ENCODE measurements at places on chromosomes 5 and 9.

DNA sequence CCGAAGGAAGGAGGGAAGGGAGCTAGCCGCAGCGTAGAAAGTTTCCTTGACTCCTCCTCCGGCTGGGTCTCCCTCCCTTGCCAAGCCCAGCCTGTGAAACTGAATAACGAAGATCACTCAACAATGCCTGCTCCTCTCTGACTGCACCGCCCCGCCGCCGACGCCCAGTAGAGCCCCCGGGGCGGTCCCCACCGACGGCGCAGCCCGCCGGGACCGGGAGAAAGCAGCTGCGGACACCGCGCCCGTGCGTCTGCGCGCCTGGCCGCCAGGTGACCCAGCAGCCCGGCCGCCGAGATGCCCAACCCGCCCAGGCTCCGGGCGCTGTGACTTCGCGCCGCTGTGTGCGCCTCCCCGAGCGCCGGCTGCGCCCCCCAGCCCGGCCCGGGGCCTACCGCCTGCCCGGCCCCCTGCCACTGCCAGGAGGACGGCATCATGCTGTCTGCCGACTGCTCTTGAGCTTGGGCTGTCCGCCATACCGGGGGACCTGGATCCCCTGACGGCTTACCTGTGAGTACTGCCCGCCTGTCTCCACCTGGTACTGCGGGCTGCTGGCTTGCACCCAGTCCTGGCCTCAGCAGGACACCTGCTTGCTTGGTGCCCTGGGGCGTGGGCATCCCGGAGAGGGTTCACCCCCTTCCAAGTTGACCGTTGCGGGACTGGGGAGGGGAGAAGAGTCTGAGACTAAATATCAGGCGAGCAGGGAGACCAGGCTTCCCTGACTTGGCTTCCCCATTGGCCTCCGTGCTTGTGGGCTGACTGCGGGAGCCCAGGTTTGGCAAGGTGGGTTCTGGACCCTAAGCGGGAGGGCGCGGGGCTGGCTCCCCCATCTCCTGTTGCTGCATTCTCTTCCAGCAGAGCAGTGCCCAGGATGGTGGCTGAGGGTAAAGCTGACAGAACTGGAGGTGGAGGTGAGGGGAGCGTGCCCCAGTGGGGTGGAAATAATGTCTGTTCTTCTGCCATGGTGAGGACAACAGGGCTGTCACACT lies 26.2 kb upstream of the SPTLC1 start:
- DNase-seq = no peak

DNA sequence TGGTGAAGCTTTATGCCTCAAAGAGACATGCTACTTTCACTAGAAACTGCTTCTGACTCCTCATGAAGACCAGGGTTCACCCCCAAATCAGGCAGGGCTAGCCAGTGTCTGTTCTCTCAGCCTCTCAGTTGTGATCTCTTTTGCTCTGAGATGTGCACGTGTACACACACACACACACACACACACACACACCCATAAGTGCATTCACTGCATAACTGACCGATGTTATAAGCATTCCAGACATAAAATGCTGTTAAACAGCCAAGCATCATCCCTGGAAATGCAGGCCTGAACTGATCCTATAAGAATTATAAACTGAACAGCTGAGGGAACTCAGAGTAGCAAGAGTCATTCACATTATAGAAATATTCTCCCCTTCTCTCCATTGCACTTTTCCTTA lies 85.0 kb downstream of the FSTL4 start:
- no peak for DNase-seq

DNA sequence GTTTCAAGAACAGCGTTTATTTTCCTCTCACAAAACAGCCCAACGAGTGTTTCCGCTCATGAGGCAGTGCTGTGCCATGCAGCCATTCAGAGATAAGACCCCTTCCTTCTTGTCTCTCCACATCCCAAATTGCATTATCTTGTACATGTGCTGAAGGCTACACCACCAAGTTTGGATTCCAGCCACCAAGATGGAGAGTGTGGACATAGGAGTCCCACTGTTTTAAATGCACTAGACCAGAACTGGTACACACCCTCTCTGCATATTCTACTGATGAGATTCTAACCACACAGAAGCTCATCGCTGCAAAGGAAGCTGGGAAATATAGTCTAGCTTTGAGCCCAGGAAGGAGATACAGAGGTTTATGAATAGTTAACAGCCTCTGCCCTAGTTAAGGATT lies 509.4 kb downstream of the NFIB start:
- DNase-seq = no peak

GRCh38 chr5:6215891-6216290 lies 162.5 kb downstream of the MED10 start:
- DNase-seq = no peak

GRCh38 chr9:88322906-88323566 lies 65.2 kb upstream of the SPIN1 start:
- DNase-seq = no peak

DNA sequence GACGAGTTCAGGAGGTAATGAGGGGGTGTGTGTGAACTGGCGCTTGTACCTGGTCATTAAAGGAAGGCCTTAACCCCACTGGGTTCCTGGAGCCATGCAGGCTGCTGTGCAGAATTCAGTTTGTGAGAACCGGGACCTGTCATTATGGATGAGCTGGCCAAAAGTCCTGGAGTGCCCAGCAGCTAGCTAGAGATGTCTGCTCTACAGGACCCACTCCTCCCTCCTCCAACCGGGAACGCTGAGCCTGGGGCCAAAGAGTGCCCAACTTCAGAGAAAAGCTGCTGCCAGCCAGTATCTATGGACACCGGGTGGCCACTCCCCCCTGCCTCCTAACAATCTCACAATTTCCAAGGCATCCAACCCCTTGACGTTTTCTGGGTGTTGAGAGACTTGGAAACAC lies 1.2 kb downstream of the ENTREP1 start:
- no peak for DNase-seq

- DNase-seq = no peak
These were observed 1535.3 kb downstream of the EFNA5 start for GRCh38 chr5:106135473-106135872.

GRCh38 chr5:173697931-173698579 lies 81.6 kb upstream of the BOD1 start:
- no peak for DNase-seq

DNA sequence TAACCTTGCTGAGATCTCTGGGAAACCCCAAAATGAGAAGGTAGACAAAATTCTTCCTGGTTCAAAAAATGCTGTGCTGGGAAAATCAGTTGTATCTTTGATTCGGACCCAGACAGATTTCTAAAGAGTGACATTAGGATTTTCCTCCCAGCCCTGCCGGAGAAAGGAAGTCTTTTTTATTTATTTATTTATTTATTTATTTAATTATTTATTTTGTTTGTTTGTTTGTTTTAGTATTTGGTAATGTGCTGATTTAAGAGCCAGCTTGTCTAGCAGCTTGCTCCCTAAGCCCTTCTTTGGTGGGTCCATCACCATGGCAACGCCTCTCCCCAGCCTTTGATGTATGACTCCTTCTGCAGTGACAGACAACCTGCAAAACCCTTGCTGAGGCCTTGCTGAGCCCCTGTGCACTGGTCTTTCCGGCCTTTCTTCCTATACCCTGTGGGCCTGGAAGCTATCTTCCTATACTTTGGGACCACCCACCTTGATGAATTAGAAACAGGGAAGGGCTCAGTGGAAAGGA lies 60.6 kb upstream of the AFAP1L1 start:
- no peak for DNase-seq

DNA sequence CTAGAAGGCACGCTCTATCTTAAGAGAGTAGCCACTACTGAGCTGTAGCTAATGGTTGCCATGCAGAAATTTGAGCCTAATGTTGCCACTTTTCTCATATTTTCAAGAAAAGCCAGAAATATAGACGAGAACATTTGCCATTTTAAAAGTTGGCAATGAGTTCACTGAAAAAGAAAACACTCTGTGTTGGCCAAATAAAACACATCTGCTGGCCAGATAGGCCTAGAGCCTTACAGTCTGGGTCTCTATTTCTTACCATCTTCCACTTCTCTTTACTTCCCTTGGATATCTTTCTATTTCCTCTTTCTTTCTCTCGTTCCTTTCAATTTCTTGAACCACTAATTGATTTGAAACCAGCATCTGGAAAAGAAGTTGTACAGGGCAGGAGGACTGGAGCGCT lies 36.6 kb upstream of the VCAN start:
- no peak for DNase-seq

- no peak for DNase-seq
These were observed 10.4 kb upstream of the C5orf63 start for GRCh38 chr5:127083711-127084110.

DNA sequence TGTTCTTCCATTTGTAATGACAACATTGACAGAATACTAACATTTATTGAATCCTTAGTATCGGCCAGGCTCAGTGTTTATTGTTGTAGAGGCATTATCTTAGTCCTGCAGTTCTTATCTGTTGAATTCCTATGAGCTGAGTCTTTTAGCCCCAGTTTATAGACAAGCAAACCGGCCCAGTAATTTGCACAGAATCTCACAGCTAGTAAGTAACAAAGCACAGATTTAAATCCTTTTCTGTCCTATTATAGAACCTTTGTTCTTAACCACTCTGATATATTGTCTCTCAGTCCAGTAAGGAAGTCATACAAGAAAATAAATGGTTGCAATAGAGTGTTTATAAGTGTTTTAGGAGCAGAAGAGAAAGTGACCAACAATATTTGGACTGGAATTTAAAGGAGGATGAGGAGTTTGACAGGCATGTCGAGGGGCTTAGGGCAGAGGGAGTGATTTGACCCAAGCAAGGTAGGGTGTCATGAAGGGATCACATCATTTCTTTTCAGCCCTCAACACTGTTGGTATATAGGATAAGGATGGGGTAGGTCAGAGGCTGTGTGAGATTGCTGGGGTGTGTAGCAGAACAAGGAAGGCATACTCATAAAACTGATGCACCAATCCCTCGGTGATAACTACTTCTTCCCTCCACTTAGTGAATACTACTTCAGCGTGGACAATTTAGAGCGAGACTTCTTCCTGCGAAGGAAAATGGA lies 39.5 kb downstream of the LARP1 start:
- no peak for DNase-seq

DNA sequence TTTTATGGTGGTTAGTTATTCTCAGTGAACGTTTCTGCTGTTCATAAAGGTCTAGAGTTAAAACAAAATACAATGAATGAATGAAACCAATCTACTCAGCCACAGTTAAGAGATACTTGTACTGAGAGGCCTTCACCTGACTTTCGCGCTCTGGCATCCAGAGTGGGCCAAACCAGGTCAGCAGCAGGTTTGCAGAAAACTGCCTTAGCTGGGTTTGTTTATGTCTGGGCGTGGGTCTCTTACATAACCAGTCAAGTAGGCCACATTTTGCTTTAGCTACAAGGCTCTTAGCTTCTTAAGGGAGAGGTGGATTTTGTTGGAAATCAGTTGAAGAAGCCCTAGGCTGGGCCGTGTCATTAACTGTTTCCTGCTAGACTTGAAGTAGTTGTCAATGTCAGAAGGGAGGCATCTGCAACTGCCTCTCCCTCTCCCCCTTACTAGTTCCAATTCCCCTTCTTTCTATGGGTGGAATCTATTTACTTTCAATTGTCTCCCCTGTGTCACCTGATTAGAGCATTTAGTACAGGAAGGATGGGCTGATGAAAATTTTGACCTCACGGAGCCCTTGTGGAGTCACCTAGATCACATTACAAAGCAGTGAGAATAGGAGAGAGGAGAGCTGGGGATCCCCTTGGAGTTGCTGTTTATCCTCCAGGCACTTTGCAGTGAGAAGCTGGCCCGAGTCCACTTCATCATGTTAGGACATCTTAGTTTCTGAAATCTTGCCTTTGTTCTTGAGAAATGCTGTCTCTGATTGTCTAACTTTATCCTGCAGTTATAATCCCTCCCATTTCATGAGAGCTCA lies 200.5 kb downstream of the ARHGEF28 start:
- no peak for DNase-seq

DNA sequence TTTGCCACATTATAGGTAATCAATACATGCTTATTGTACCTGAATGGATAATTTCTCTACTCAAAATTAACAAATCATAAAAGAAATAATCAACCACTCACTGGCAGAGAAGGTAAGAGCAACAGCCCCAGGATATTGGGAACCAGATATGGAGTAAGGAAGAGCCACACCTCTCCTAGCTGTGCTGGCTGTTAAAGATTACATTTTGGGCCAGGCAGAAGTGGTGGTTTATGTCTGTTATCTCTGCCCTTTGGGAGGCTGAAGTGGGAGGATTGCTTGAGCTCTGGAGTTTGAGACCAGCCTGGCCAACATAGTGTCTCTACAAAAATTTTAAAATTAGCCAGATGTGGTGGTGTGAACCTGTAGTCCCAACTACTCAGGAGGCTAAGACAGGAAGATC lies 56.4 kb downstream of the BHMT start:
- DNase-seq = no peak

GRCh38 chr9:1916095-1916494 lies 99.1 kb upstream of the SMARCA2 start:
- DNase-seq = no peak

All from SK-N-DZ (cell line).